IPS-NIHi11 (cell line): ENCODE measurements at places on chromosomes 5 and 9.

GRCh38 chr5:135417083-135417482 is 18.1 kb upstream of the MACROH2A1 start:
- no peak for DNase-seq

GRCh38 chr5:72883850-72884249 is 67.4 kb downstream of the TNPO1 start:
- no peak for DNase-seq

DNA sequence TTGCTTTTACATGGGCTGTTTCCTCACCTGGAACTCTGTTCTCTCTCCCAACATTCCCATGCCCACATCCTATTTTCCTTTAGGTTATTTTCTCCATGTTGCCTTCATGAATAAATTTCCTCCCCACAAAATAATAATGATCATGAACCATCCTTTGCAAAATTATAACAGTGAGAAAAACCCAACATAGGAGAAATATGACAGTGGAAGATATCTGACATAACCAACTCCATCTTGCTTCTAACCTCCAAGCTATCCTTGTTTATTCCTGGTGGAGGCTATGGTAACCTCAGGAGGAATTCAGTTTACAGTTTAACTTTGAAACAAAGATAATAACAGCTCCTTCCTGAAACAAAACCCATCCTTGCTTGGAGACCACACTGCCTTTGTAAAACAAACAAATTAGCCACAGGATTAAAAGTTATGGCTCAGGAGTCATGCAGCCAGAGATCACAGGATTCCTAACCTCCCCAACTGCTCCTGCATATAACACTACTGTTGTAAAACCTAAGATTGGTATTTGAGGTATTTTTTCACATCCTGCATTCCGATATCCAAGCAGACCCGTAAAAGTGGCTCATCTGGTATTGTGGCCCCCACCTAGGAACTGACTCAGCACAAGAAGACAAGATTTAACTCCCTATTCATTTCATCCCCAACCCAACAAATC is 212.4 kb downstream of the TRIM32 start:
- DNase-seq = no peak

DNA sequence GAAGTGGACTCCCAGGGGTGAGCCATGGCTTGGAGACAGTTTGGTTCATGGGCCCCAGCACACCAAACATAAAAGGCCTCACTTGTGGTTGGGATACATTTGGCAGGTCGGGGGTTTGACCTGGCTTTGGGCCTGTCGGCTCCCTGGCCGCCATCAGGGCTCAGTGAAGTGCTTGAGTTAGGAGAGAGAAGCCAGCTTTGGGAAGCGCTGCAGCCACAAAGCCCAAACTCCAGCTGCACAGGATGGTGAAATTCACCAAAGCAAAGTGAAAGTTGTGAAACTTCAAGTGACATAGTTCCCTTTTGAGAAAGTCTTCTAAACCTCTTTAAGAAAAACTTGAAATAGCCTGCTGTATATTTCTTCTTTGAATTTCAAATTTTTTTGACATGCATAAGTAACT is 27.5 kb downstream of the SLC46A2 start:
- DNase-seq = no peak

GRCh38 chr9:78620303-78620702 is 323.4 kb downstream of the PSAT1 start:
- no peak for DNase-seq

GRCh38 chr9:127118597-127119319 is 3.7 kb downstream of the ANGPTL2 start:
- no peak for DNase-seq
